Body of pancreas (tissue), 4 donors: ENCODE measurements at places on chromosomes 3 and 15. TPM values are rescaled to one million over a fixed set of nuclear protein-coding genes. Genes with fewer than 3 reads are reported as not detected.
A peak's percentile ranks its signal among the peaks of the same experiment; 100 is the strongest.

Gene NSUN3
- 13.2 TPM for total RNA-seq

- DNase-seq, result no peak
- H3K4me1 ChIP-seq, result peaks cover 8% of the 10 kb centered on the region
- no peak overlapping the region for H3K4me3 ChIP-seq
- H3K27ac ChIP-seq, result no peak overlapping the region
- no peaks in the 10 kb centered on the region for H3K36me3 ChIP-seq
Observed at GRCh38 chr3:178367817-178368617, 168.2 kb upstream of the KCNMB2 start.

GRCh38 chr15:41323611-41324010 is 8.8 kb downstream of the OIP5 start:
- H3K27me3 ChIP-seq, result no peaks in the 10 kb centered on the region
- no peaks in the 10 kb centered on the region for H3K4me1 ChIP-seq
- H3K36me3 ChIP-seq, result no peaks in the 10 kb centered on the region
- H3K27ac ChIP-seq, result no peak overlapping the region
- H3K4me3 ChIP-seq, result no peak overlapping the region

Gene LPP
- 60.6 TPM for total RNA-seq

- DNase-seq, result no peak
- H3K4me1 ChIP-seq, result peaks cover 9% of the 10 kb centered on the region
- H3K36me3 ChIP-seq, result no peaks in the 10 kb centered on the region
- no peaks in the 10 kb centered on the region for H3K27me3 ChIP-seq
Observed at GRCh38 chr3:168736202-168736601, 640.5 kb upstream of the GOLIM4 start.

- DNase-seq, result no peak
- no peaks in the 10 kb centered on the region for H3K27me3 ChIP-seq
- peaks cover 11% of the 10 kb centered on the region for H3K4me1 ChIP-seq
- no peaks in the 10 kb centered on the region for H3K36me3 ChIP-seq
- no peak overlapping the region for H3K27ac ChIP-seq
Observed at GRCh38 chr3:53350652-53351051, 3.3 kb upstream of the DCP1A start.

Gene GOLGA8T
- 0.26 TPM for total RNA-seq

DNA sequence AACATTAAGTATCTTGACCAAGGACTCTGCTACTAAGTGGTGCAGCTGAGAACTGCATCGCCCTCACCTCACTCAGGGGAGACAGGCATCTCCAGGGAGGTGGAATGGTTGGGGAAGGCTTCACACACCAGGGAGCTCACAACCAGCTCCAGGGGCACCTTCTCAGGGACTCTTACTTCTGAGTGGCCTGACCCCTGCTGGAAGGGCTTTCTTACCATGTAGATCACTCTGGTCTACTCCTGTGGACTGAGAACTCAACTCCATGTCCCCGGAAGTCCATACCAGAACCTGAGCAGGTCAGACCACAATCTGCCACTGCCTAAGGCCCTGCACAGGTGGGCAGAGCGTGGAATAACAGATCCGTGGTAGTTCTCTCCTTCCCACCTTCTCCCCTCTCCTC is 140.5 kb downstream of the TLE3 start:
- H3K36me3 ChIP-seq, result no peaks in the 10 kb centered on the region
- no peak overlapping the region for H3K27ac ChIP-seq
- DNase-seq, result no peak
- no peaks in the 10 kb centered on the region for H3K4me1 ChIP-seq

Gene MCF2L2
- total RNA-seq, result not detected

DNA sequence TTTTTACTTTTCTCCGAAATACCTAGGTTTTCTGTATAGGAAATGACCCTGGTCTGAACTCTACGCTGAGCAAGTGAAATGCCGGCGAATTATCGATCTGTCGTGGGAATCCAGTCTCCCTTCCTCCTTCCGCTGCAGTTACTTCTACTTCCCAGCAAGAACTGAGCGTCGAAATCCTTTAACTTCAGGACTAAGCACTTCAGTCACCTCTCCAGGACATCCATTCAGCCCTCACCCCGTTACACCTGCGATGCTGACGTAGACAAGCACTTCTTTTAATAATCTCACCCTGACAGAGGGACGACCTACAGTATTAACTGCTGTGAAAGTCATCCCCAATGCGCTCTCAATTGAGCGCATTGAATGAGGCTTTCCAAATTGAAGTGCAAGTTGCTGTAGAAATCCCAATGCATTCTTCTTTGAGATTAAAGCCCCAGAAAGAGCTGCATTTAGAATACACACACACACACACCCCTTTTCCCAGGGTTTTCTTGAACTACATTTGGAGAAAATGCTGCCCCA is 1.3 kb downstream of the TOP2B start:
- DNase-seq, result peak; percentile 19
- H3K36me3 ChIP-seq, result no peaks in the 10 kb centered on the region
- H3K27ac ChIP-seq, result peak overlapping the region; percentile 94
- peaks cover 45% of the 10 kb centered on the region for H3K4me1 ChIP-seq

DNA sequence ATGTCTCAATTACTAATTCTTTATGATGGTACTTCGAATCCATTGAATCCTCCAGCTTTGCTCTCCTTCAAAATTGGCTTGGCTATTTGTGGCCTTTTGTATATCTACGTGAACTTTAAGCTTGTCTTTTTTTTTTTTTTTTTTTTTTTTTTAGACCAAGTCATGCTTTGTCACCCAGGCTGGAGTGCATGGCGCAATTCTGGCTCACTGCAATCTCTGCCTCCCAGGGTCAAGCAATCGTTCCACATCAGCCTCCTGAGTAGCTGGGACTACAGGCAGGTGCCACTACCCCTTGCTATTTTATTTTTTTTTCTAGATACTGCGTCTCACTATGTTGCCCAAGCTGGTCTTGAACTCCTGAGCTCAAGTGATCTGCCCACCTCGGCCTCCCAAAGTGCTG is 7.7 kb upstream of the DIPK2A start:
- H3K27ac ChIP-seq, result no peak overlapping the region
- no peaks in the 10 kb centered on the region for H3K27me3 ChIP-seq
- no peaks in the 10 kb centered on the region for H3K36me3 ChIP-seq
- H3K4me1 ChIP-seq, result no peaks in the 10 kb centered on the region
- DNase-seq, result no peak

Gene CYP1A1
- not detected for total RNA-seq

Gene RARB
- 1.8 TPM for total RNA-seq

- no peak overlapping the region for H3K4me3 ChIP-seq
- no peak overlapping the region for H3K27ac ChIP-seq
- DNase-seq, result no peak
- H3K27me3 ChIP-seq, result no peaks in the 10 kb centered on the region
Observed at GRCh38 chr3:73789825-73790444, 165.2 kb upstream of the PDZRN3 start.

Gene UBE3A
- total RNA-seq, result 26.7 TPM

- no peak overlapping the region for H3K27ac ChIP-seq
- peaks cover 8% of the 10 kb centered on the region for H3K4me1 ChIP-seq
- no peak for DNase-seq
- no peaks in the 10 kb centered on the region for H3K27me3 ChIP-seq
- H3K36me3 ChIP-seq, result no peaks in the 10 kb centered on the region
Observed at GRCh38 chr3:61616586-61616985, 55.2 kb downstream of the PTPRG start.
